ENCODE measurements at places on chromosomes 7 and 10.

DNA sequence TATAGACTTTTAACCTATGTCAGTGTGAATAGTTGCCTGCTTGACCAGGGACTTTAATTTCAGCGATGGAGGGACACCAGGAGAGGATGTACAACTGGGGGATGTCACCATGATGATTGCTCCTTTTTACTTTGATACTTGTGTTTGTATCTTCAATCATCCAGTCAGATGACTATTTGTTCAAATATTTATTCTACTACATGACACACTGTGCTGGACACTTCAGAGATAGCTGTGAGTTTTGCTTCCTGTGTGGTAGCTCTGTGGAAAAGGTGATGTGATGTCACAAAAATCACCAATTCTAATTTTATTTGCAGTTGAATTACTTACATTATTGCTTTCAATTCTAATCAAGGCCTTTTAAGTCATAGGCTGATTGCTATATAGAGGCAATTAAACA is 62.7 kb upstream of the CREB5 start:
- DNase-seq = no peak

DNA sequence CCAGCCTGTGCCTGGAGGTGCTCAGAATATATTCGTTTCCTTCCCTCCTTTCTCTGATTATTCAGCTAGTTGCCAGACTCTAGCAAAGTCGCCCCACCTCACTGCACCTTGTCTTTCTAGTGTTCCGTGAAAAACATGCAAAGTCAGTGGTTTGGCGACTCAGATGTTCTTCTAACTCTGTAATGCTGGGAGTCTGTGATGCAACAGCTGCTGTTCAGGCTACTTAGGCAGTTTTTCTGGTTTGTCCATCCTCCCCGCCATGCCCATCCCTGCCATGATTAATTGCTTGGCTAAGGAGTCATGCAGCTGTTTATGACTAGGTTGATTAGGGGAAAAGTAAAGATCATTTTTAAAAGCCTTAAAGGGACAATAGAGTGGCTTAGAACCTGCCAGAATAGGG is 99.4 kb downstream of the MTPN start:
- DNase-seq = no peak

GRCh38 chr10:69629897-69630650 is at the start of gene FAM241B:
TSS of gene FAM241B (plus strand) at chr10:69630247. CDS start at chr10:69631744, 1,497 bp downstream.
- DNase-seq = peak; percentile 58

DNA sequence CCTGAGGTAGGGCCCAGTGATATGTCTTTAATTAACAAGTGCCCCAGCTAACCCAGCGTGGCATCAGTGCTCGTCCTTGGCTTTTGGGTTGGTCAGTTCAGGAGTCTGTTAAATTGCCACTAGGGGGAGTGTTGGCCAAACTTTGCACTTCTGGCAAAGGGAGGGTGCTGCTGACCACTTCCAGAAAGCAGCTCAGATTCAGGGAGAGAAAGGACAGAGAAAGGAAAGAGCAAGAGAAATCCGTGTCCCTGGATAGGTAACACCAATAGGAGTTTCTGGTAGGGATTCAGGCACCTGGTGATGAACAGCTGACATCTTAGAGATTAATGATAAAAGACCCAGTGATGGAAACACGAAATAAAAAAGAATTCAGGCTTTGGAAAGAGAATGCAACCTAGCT is 243.1 kb upstream of the AOAH start:
- no peak for DNase-seq

DNA sequence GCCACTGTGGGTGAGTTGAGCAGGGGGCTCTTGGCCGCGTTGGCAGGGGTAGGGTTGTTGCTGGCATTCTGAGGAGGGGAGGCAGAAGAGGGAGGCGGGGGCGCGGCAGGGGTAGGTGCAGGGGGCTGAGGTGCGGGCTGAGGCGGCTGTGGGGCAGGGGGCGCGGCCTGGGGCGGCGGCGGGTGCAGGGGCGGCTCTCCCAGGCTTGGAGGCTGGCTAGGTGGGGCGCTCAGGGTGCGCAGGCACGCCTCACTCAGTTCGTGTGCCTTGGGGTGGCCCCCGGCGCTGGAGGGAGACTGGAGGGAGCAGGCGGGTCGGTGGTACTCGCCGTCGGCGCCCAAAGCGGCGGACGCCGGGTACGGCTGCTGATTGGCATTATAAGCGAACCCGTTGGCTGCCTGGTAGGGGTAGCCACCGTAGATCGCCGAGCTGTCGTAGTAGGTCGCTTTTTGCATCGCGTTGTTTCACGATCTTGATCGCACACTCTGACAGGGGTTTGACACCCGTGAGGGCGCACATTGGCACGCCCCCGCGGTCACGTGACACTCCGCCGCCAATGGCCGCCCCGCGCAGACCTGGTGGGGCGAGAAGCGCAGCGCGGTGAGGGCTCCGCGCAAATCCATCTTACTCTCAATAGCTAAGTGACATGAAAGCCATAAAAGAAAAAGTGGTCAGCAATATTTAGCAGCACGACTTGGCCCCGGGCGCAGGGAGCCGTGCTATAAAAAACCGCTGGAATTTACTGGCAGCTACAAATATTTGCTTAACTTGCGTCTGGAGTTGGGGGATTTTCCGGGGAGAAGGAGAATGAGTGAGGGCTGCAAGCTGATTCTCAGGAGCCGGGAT is 7.9 kb upstream of the HOXA2 start:
- DNase-seq = no peak

DNA sequence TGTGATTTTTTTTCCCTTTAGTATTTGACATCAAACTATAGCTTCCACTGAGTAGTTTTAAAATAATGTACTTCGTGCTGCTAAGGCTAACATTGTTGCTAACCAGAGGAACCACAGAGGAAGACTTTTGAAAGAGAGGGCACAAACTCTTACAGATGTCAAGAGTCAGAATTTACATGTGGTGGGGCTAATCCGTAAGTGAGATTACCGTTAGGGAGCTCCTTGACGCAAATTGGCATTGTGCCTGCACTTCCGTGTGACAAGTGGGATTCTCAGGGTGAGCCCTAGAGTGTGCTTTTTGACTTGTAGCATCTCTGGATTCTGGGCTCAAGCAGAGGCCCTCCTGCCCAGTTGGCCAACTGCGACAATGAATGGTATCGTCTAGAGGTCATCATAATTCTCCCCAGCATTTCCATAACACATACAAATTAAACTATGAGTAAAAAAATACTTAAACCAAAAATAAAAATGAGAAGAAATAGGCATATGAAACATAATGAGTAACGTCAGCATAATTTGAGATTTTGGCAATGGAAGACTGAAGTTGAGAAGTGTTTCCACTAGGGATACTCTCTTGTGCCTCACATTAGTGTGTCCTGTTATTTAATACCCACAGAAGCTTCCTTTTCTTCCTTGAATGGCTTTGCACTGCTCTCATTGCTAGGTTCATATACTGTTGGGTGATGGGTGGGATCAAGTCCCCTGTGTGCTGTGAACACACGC is 164.0 kb downstream of the SDK1 start:
- DNase-seq = no peak

All from nucleus accumbens (tissue), 56 donors.